ENCODE measurements at places on chromosomes 11 and 22.

- DNase-seq: no peak
Observed at GRCh38 chr11:114159320-114159719, 99.8 kb downstream of the ZBTB16 start.

- peak; percentile 47 for DNase-seq
Observed at GRCh38 chr22:22099833-22100812, 117.5 kb upstream of the TOP3B start.

DNA sequence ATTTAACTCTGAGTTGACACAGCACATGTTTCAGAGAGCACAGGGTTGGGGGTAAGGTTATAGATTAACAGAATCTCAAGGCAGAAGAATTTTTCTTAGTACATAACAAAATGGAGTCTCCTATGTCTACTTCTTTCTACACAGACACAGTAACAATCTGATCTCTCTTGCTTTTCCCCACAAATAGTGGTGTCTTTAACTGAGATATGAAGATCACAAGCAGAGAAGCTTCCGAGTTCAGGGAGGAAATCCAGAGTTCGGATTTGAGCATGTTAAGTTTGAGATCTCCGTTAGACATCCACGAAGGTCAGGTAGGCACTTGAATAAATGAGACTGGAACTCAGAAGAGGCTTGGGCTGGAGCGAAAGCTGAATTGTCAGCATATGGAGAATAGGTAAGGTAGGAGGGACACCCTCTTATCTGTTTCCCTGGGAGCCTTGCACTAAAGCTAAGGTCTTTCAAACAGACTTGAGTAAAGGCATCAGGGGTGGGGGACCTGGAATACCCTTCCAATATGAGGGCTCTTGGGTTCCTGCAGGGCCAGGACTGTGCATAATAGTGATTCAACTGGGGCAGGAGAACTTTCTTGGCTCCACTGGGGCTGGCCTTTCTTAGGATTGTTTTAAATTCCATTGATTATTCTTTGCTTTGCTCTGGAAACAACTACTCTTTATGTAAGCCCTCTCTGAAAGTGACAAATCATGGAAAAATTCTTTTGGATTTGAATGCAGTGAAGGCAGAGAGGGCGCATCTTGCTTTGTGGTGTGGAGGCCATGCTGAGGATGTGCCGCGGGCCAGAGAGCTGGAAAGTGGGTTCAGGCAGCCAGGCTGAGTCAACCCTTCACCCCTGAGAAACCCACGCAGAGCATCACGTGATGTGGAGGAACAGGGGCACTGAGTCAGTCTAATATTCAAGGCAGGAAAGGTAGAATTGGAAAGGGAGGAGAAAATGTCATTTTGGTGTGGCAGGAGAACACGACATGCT, 62.7 kb upstream of the AMPD3 start:
- no peak for DNase-seq

- no peak for DNase-seq
Observed at GRCh38 chr11:77497368-77497767, 23.5 kb upstream of the PAK1 start.

GRCh38 chr11:134599299-134599771, 187.3 kb upstream of the B3GAT1 start:
- DNase-seq: no peak

GRCh38 chr22:24765166-24765565, 9.4 kb downstream of the PIWIL3 start:
- DNase-seq: no peak

GRCh38 chr22:44369293-44369661, 56.5 kb upstream of the SHISAL1 start:
- DNase-seq: no peak

DNA sequence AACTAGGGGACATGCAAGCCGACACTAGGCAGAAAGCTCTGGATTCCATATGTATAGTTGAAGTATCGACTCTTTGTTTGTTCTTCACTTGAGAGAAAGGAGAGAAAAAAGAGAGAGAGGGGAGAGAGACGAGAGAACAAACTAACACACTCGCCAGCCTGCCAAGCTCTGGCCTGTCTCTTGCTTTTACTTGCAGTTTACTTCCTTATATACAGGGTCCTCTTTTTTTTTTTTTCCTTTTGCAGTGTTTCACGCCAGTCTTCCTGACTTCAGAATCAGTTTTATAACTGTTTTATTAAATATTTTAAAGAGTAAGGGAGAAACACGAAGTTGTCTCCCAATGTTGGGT, 19.9 kb downstream of the TEAD1 start:
- DNase-seq: peak; percentile 33

GRCh38 chr22:25027043-25027906, 74.8 kb downstream of the KIAA1671 start:
- DNase-seq: no peak

DNA sequence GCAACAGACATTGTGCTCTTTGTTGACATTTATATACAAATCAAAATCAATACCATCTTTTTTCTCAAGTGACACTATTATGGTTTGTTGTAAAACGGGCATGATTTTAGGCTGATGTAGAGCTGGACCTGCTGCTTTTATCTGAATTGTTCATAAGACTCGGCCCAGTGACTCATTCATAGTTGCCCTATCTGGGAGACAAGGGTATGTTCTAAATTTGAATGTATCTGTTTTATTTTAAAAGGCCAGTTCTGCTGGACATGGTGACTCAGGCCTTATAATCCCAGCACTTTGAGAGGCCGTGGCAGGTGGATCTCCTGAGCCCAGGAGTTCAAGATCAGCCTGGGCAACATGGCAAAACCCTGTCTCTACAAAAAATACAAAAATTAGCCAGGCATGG, 39.3 kb downstream of the CEP295 start:
- DNase-seq: no peak

DNA sequence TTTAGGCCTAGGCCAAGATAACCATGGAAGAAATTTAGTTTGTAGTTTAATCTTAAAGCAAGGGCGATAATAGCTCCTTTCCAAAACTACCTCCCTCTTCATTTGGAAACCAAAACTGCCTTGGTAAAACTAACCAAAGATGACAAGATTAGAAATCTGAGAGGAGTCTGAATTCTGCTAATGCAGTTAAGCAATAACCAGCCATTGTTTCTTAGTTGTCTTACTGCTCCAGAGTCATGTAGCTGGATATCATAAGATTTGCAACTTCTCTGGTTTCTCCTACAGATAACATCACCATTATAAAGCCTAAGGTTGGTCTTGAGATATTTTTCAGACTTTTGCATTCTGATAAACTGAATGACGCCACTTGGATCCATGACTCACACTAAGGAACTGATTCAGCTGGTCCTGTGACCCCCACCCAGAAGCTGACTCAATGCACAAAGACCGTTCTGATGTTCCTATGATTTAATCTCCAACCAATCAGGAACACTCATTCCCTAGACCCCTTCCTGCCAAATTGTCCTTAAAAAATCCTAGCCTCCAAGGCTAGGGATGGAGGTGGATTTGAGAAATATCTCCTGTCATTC, 200.8 kb downstream of the LUZP2 start:
- DNase-seq: no peak

DNA sequence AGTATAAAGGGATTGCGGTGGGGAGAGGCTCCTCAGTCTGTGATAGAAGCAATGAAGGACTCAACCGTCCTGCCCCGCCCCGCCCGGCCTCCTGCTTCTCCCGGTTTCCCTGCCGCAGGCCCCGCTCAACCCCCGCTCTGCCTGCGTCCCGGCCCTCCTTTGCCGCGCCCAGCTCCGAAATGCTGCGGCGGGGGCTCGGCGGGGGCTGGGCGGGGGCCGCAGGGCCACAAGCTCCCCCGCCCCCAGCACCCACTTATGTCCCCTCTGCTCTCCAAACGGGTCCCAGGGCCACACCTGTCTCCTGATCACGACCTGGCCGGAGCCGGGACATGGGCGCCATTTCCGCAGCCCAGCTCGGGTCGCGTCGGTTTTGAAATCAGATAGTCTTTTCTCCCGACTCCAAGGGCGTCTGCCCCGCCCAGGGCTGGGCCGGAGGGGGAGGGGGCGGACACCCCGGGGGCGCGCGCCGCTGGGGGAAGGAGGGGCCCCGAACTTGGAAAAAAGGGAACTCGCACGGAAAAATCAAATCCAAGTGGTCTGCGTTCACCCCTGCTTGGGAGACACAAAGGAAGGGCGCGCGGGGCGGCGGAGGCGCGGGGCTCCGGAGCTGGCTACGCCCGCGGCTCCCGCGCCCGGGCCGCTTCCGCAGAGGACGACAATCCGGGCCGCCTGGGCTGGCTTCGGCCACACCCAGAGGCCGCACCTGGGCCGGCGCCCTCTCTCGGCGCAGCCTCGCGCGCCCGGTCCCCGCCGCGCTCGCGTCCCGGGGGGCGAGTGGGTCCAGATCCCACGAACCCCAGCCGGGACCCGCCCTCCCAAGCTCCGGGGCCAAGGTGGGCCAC, 70.6 kb upstream of the EP300 start:
- peak; percentile 82 for DNase-seq

GRCh38 chr11:36451045-36451444, 59.0 kb downstream of the TRAF6 start:
- DNase-seq: no peak

DNA sequence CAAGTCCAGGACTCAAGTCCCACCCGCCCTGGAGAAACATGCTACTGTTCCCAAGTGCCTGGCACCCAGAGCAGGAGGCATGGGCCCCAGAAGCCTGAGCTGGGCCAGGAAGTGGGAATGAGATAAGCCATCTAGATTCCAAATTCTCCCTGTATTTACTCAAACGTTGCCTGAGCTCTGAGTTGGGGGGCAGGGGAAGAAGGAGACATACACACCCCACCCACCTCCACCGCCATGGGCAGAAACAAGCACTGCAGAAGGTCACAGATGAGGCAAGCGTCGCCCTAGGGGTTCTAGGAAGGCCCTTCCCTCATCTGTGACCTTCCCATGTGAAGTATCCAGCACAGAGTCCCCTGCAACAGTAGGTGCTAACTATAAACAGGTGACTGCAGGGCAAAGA, 54.0 kb downstream of the PLEKHA7 start:
- no peak for DNase-seq

- no peak for DNase-seq
Observed at GRCh38 chr11:58844361-58845005, at the start of gene GLYATL2. TSS of gene GLYATL2 (minus strand) at chr11:58844704. CDS start at chr11:58839612, 5,092 bp downstream.

DNA sequence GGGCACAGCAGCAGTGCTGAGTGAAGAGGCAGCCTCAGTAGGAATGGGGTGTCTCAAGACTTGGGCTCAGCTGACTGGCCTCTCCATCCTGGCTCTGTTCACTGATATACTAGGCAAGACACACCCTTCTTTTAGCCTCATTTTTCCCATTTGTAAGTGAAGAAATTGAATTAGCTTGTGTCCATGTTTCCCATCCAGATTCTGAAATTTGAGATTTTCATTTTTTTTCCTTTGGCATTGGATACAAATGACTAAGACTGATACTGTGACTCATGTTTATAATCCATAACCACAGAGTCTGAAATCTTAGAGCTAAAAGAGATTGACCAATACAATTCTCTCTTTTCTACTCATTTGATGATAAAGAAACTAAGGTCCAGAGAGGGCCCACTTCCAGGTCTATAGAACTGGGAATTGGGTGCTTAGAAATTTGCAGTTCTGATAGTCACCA, 110.9 kb downstream of the KCNC1 start:
- DNase-seq: no peak

GRCh38 chr11:2805388-2806056, 80.1 kb downstream of the CDKN1C start:
- no peak for DNase-seq

- no peak for DNase-seq
Observed at GRCh38 chr11:122750049-122750448, 88.3 kb upstream of the CRTAM start.

DNA sequence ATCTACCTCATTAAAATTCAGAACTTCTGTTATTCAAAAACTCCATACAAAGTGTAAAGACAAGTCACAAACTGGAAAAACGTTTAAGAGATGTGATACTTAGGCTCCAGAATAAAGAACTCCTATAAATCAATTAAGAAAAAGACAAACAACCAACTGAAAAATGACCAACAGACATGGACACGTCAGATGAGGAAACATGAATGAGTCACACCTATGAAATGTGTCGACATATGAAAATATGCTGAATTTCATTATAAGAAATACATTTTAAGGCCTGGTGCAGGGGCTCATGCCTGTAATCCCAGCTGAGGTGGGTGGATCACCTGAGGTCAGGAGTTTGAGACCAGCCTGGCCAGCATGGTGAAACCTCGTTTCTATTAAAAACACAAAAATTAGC, 78.7 kb downstream of the ENTHD1 start:
- DNase-seq: no peak

DNA sequence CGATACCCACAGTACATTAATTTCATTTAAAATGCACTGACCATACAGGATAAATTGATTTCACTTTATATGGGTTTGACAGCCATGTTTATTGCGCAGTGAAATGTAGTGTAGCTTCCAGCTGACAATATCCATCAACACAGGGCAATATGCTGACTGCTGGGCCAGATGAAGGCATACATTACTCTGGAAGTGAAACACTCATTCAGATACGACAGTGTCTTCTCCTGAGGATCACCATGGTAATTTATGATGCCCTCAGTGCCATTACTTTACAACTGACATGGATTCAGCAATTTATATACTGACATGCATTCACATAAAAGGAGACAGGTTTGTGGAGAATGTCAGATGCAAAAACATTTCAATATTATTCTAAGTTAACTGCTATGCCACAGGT, 365.1 kb downstream of the SOX6 start:
- DNase-seq: no peak

DNA sequence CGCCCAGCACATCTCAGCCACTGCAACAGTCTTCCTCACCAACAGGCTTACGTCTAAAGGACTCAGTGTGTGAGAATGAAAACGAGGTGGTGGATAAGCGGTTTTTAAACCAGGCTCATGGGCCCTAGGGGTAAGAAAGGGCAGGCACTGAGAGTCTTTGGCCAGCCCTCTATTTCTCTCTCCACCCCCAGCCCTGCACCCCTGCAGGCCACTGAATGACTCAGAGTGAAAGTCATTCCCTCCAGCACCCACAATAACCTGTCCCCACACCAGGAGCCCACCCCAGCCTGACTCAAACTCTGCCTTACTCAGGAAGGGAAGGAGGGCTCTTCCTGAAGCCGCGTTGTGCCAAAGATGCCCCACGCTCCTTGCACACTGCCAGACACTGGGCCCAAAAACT, 72.0 kb downstream of the LARGE1 start:
- DNase-seq: no peak

DNA sequence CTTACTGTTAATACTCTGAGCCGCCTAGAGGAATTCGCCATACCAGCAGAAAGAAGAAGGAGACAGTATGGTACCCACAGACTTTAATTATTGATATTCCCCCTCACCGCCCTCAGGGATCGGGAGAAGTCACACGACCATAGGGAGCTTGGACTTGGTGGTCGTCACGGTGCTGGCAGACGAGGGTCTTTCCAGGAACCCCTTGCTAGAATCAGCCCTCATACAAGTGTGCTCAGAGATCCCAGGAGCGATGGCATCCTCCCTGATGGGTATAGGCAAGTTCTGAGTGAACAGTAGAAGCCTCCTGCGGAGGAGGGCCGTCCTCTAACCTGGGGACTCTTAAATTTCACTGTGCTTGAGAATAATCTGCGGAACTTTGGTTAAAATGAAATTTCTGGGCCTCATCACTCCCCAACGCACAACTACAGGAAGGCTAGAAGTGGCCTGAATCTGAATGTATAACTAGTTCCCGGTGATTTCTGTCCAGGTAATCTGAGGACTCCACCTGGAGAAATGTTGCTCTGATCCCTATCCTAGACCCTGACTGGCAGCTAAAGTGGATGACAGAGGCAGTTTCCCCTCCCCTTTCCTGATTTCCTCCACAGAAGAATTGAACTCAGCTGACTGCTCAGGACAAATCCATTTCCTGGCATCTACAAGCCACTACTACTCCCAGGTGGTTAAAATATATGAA, 4.5 kb downstream of the VSIG2 start:
- DNase-seq: no peak

All from Kasumi-1 (cell line).